Cardiac septum (tissue), 1 donor: ENCODE measurements at places on chromosomes 2 and 18. TPM values are rescaled to one million over a fixed set of nuclear protein-coding genes. Genes with fewer than 3 reads are reported as not detected.
A peak's percentile ranks its signal among the peaks of the same experiment; 100 is the strongest.

PLCD4 gene
- 0.67 TPM for total RNA-seq

NTSR2 gene
- not detected for total RNA-seq

GRCh38 chr2:178836807-178837206 is 29.6 kb upstream of the TTN start:
- no peak for DNase-seq

DNA sequence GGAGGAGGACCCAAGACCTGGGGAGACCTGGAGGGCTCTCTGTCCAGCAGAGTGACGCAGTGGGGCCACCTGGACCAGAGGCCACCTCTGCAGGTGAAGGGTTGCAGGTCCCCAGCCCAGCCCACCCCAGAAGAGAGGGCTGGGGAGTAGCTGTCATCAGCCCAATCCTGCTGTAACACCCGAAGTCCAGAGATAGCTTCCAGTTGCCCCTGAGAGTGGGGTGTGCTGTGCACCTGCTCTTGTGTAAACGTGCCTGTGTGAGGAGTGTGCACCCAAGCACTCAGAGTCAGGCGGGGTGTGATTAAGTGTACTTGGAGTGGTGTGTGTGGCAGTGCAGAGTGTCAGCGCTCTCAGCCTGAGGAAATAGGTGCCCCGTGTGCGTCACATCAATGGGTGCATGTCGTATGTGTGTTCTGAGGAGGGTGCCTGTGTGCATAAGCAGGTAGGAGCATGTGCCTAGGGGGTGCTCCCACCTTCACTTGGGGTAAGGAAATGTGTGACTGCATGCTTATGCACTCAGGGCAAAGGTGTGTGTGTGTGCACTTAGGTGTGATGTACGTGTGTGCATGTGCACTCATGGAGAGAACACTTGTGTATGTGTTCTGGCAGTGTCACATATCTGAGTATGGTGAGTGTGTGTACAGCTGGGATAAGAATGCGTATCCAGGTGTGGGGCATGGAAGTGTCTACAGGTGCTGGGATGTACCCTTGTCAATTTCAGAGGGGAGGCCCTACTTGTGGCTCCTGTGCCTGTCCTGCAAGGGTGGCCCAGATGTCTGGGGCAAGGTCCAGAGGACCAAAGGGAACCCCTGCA is 672 bp downstream of the ATP6V1B1 start:
- peak; percentile 62 for DNase-seq

DNA sequence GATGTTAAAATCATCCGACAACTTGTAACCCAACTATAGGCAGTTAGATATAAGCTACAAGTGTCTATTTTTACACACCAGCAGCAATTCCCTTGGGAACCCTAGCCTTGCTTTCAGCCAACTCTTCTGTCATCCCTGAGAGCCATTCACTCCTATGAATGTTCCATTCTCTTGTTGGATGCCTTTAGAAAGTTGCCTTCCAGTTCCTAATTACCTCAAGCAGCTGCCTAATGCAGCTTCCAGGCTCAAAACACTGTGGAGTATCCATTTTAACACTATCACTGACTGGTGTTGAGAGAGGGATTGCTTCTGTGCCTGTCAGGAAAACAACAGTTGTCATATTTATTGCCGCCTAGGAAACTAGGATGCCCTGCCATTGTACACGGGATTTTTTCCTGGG is 402.0 kb upstream of the ACVR2A start:
- no peak for DNase-seq

DNA sequence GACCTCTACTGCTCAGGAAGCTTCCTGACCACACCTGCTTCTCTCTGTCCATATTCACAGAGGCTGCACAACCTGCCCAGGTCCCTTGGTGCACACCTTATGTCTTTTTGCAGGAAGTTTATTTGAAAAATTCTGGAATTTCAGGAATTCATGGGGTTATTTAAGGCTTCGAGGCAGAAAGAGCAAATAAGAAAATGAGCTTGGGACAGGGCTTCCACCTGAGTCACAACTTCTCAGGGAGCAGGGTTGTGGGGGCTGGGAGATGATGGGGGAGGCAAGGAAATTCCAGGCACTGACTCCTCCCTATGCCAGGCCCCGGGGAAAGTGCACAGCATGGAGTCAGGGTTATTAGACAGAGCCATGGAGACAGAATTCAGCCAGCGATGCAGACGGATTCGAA is 57.7 kb downstream of the INHBB start:
- DNase-seq: no peak
